Activated CD4-positive, alpha-beta T cell treated with anti-CD3 and anti-CD28 coated beads for 4 hours (primary cell): ENCODE measurements at places on chromosomes 4 and X.
A peak's percentile ranks its signal among the peaks of the same experiment; 100 is the strongest.

GRCh38 chr4:116244771-116245170 is 840.6 kb downstream of the TRAM1L1 start:
- no peak for DNase-seq

DNA sequence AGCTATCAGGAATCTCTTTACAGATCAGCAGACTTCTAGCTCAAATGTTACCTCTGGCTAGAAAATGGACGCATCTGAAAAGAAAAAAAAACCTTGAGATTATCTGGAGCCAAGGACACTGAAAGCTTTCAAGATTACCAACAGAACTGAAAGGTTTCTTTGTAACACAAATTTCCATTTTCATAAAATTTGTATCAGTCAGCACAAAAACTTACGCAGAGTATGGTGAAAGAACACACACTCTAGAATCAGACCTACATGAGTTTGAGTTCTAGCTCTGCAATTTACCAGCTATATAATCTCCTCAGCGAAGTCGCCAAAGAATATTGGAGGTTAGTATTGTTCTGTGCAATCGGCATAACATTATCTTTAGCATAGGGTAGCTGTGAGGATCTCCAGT is 1.8 kb downstream of the TAB3 start:
- no peak for DNase-seq

GRCh38 chr4:91746551-91746950 is 557.2 kb upstream of the GRID2 start:
- no peak for DNase-seq

GRCh38 chr4:40355131-40355530 is 20.0 kb downstream of the CHRNA9 start:
- no peak for DNase-seq

GRCh38 chr4:112910109-112910736 is 139.2 kb upstream of the ANK2 start:
- no peak for DNase-seq

GRCh38 chr4:866761-867390 is 40.9 kb upstream of the CPLX1 start:
- DNase-seq, result no peak

- no peak for DNase-seq
These were observed 21.0 kb downstream of the TENM3 start for GRCh38 chr4:182264139-182264752.

GRCh38 chrX:41457613-41458192 is 10.6 kb downstream of the NYX start:
- DNase-seq, result no peak

GRCh38 chr4:35541146-35541887 is 703.0 kb downstream of the ARAP2 start:
- DNase-seq, result no peak

GRCh38 chr4:39950861-39951481 is 26.7 kb downstream of the PDS5A start:
- no peak for DNase-seq

DNA sequence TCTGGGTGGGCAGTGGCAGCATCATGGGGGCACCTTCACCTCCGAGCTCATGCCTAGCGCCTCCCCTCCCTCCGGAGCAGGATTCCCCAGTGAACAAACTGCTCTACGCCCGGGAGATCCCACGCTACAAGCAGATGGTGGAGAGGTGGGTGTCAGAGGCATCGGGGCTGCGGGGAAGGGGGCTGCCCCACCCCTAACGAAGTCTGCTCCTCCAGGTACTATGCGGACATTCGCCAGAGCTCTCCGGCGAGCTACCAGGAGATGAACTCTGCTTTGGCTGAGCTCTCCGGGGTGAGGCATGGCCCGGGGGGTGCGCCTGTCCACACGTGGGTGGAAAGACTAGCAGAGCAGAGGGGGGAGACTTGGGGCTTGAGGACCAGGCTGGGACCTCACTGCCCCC is 2.7 kb upstream of the SRPK3 start:
- no peak for DNase-seq

GRCh38 chr4:41611881-41612871 is 74.2 kb downstream of the LIMCH1 start:
- DNase-seq, result no peak

DNA sequence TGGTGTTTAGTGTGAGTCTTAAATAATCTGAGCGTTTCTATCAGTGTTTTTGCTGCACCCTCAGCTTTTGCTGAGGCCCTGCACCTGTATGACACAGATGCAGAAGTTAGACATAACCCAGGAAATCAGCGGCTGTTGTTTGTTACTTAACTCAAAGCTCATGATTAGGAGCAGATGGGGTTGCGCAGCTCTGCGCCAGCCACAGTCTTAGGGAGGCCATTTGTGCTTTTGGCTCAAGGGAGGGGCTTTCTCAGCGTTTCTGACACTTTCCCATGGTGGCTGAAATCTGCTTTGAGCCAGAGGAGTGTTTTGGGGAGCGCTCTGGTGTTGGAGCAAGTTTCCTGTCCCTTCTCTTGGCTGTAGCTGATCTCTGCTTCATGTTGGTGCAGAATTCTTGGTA is 433.8 kb downstream of the NAF1 start:
- DNase-seq, result no peak

GRCh38 chrX:72620550-72621145 is 48.0 kb upstream of the HDAC8 start:
- peak; percentile 2 for DNase-seq

- no peak for DNase-seq
These were observed 52.1 kb upstream of the TBC1D9 start for GRCh38 chr4:140808256-140808655.

- no peak for DNase-seq
These were observed 1142.2 kb downstream of the ARAP2 start for GRCh38 chr4:35102066-35102465.

DNA sequence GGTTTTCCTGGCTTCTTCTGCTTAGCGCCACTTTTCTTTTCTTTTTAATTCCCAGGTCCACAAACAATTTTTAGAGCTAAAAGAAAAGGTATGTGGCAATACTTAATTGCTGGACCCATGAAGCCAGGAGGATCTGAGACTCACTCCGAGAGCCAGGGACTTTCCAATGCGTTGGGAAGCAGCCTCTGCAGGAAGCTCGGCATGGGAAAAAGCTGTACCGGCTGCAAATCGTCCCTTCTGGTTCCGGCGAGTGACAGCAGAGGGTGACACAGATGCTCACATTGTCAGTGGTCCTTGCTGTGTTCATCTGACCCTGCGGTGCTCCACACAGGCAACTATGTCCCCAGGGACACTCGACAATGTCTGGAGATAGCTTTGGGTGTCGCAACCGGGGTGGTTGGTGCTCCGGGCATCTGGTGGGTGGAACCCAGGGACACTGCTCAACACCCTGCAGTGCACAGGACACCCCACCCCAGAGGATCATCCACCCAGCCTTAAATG is 164.0 kb downstream of the PRKX start:
- no peak for DNase-seq

DNA sequence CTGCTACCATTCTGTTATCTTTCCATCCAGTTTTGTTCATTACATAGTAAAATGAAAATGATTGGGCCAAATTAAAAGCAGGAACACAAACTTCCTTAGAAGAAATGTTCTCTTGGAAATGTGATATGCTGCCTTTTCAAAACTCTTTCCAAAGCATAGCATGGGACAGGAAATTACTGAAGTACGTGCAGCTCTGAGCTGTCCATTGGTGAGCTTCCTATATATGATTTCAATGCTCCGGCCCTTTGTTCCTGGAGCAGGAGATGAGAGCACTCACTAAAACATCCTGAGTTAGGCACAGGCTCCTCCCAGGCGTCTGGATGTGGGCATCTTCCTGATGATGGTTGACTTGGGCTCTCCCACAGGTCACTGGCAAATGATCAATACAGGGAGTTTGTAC is 33.0 kb upstream of the ANXA3 start:
- DNase-seq, result no peak

- no peak for DNase-seq
These were observed 98.0 kb downstream of the TBL1X start for GRCh38 chrX:9562851-9563250.

GRCh38 chr4:55346851-55347255 is 811 bp downstream of the SRD5A3 start:
- DNase-seq, result no peak

GRCh38 chr4:11138964-11139363 is 289.7 kb downstream of the HS3ST1 start:
- DNase-seq, result no peak

DNA sequence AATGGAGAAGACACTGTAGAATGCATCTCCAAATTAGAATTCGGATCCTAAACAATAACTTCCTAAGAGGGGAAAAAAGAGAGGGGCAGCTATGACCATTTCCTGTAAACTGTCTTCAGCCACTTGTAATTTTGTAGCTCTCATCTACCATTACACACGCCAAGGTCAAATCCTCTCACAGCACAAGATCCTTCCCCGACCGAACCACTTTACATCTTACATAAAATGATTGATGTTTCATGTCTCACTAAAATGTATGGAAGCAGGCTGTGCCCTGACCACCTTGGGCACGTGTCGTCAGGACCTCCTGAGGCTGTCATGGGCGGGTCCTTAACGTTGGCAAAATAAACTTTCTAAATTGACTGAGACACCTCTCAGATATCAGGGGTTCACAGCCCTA is 24.1 kb upstream of the PBDC1 start:
- DNase-seq, result peak; percentile 19

DNA sequence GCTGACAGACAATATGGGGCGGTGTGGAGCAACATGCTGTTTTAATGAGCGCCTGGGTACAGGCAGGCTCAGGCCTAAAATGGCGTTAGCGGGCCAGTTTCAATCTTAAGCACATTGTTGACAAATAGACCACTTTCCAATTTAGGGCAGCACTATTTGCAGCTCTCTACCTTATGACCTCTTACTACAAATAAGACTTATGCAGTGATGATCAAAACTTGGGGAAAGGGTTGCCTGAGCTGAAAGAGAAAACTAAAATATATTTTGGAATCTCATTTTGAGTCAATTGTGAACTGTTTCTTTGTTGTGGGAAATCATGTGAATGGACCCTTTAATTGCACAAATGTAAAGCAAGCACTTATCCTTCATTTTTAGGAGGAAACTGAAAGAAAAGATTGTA is 25.5 kb upstream of the GPAT3 start:
- no peak for DNase-seq

GRCh38 chr4:171846232-171846631 is 33.0 kb downstream of the GALNTL6 start:
- DNase-seq, result no peak

DNA sequence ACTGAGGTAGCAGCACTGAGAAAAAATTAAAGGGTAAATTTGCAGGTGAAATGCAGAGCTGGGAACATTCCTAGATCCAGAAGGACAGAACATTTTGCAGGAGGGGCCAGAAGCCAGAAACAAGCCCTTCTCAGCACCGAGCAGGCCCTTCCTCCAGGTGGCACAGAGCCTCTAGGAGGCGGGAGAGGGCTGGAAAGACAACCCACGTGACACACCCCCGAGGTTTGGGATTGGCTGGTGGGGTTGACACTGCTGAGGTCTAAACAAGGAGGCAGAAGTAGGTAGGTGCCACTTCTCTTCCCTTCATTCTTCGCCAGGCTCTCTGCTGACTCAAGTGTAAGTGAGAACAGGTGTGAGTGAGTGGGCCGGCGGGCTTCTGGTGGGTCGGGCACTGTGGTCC is at the start of gene PAGE4:
PAGE4 (plus strand) TSS at position 288 of the 400 bp plus-strand sequence. CDS start 1,126 bp downstream, outside the sequence.
- no peak for DNase-seq

DNA sequence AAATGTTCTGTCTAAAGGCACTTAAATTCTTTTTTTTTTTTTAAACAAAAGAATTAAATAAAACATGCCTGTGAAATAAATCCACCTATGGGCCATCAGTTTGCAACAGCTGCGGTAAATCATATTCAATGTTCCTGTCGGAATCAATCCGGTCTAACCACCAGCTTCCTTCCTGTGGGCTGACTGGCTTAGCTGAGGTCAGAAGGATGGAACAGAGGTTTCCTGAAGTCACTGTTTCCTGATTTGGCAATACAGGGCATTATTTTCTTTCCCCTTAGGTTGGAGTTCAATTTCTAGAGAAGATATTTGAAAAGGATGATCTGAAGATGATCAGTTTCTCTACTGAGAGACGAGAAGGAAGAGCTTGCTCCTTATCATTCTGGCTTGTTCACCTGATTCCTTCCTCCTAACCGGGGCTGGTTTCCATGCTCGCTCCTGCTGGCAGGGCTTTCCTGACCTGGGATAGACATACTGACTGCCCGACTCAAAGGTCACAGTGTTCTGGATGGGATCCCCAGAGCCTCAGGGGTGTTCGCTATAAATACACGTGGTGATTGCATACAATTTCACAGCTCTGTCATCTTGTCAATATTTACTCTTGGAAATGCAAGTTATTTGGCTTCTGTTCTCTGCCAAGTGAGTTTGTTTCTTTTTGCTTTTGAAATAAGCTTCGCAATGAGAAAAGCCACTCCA is 21.7 kb downstream of the PDLIM3 start:
- DNase-seq, result no peak

- no peak for DNase-seq
These were observed 52.6 kb downstream of the OSTC start for GRCh38 chr4:108702960-108703359.

DNA sequence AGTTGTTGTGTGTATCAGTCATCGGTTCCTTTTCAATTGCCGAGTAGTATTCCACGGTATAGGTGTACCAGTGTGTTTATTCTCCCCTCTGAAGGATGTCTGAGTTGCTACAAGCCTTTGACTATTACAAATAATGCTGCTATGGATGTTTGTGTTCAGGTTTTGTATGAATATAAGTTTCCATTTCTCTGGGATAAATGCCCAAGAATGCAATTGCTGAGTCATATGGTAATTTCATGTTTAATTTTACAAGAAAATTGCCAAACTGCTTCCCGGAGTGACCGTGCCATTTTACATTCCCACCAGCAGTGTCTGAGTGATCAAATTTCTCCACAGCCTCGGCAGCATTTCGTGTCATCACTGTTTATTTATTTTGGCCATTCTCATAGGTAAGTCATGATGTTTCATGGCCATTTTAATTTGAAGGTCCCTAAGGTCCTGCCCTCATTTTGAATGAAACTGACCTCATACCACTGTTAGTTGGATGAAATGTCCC is 73.9 kb downstream of the IRF2 start:
- DNase-seq, result no peak

DNA sequence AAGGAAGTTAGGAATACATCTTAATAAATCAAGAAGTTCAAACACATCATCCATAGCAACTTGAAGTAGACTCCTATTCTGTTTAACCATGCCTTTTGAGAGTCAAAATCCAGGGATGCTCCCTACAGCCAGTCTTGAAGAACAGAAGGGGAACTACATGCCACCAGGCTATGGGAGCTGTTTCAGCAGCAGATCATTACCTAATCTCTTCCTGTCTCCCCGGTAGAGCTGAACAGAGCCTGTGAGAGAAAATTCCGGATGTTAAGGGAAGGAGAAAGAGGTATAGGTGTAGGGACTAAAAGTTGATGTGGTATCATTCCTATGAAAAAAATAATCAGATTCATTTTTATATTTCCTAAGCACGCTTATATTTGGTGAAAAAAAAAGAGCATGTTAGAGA is 352.2 kb downstream of the SPRY1 start:
- no peak for DNase-seq
